ENCODE measurements at places on chromosomes 2 and 18.

DNA sequence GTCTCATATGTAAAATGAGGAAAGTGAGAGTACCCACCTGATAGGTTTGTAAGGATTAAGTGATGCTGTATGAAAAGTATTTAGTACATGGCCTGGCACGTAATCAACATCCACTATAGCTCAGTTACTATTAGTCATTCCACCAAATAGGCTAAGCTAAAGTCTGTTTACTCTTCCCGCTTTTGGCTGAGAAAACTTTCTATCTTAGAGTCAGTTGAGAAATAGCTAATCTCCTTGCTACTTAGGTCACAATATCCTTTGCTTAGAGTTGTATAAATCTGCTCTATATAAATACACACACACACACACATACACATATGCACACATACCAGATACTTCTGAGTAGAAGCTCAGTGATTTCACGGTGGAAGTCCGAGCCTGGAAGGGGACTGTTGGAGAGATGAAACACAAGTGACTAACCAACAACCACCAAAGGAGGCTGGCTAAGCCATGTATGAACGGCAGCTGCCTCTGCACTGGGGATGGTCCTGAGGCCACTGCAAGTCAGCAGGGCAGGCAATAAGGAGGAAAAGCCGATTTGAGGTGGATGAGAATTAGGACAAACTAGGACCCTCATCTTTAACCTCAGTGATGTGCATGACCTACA is 104.6 kb upstream of the EPHA4 start:
- DNase-seq: no peak

GRCh38 chr2:237280229-237280628 is 133.7 kb downstream of the COL6A3 start:
- DNase-seq: no peak

DNA sequence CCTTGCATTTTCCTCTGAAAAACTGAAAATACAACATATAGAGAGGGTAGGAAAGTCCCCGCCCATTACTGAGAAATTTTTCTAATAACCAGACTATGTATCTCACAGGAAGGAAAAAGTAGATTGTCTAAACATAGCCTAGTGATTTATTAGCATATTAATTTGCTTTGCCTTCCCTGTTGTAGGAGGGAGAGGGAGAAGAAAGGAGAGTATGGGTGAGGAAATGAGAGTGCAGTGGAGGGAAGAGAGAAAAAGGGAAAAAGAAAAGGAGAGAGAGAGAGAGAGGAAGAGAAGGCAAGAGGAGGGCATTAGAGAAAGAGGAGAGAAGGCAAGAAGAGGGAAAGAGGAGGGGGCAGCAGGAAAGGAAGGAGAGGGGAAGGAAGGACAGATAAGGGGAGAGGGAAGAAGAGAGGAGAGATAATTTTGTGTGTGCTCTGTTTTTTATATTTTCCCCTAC is 3.6 kb upstream of the KYNU start:
- no peak for DNase-seq

GRCh38 chr2:16080516-16080915 is 140.2 kb downstream of the MYCN start:
- DNase-seq: no peak

Data from stimulated activated effector memory CD8-positive, alpha-beta T cell treated with anti-CD3 and anti-CD28 coated beads, Interleukin-12 subunit alpha, Interleukin-12 subunit beta, amount 100 ng/mL, for 72 hours (primary cell).